ENCODE measurements at places on chromosomes 3 and 15. TPM values are rescaled to one million over a fixed set of nuclear protein-coding genes. Genes with fewer than 3 reads are reported as not detected.

DNA sequence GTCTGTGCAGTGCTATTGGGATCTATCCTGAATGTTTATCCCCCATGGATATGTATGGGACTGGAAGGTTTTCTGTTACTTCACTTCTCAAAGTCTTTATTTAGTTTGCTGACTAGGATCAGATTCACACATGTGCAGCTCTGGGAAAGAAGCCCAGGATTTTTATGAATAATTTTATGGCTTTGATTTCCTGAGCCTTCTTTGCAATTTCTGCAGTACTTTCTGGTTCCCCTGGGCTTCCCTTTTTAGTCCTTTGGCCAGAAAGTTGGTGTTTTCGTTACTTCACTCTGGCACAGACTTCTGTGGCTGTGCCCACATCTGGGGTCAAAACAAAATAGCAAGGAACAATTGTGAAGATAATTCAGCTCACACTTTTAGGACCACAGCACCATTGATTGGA is 721.0 kb downstream of the OTOL1 start:
- H3K27ac ChIP-seq = no peak overlapping the region
- H3K4me3 ChIP-seq = no peak overlapping the region
- H3K4me1 ChIP-seq = no peaks in the 10 kb centered on the region
- no peaks in the 10 kb centered on the region for H3K36me3 ChIP-seq
- no peaks in the 10 kb centered on the region for H3K27me3 ChIP-seq

DNA sequence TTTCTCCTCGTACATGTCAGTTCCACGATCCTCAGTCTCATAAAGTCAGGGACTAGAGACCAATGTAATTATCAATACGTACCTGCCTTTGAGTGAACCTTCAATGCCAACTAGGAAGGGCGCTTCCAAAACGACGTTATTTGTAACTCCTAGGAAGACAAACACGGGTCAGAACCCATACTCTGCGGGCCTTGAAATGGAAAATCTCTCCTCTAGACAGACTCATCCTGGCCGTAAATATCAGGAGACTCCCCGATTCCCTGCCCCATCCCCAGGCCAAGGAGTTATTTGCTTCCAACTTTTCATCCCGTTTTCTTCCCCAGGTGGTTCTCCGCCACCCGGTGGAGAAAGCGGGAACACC is 578 bp downstream of the OIP5 start:
- peak overlapping the region; percentile 75 for H3K27ac ChIP-seq
- no peaks in the 10 kb centered on the region for H3K27me3 ChIP-seq
- no peaks in the 10 kb centered on the region for H3K36me3 ChIP-seq
- DNase-seq = no peak
- H3K4me3 ChIP-seq = peak overlapping the region; percentile 90
- peaks cover 9% of the 10 kb centered on the region for H3K4me1 ChIP-seq

Gene KIF15
- total RNA-seq = 0.78 TPM

Gene HRG
- total RNA-seq = not detected

Gene ST3GAL6
- total RNA-seq = 8.0 TPM

GRCh38 chr3:174206607-174207192 is 652.4 kb upstream of the NAALADL2 start:
- no peak overlapping the region for H3K4me3 ChIP-seq
- no peaks in the 10 kb centered on the region for H3K4me1 ChIP-seq
- no peaks in the 10 kb centered on the region for H3K36me3 ChIP-seq
- H3K27me3 ChIP-seq = no peaks in the 10 kb centered on the region
- H3K27ac ChIP-seq = no peak overlapping the region

Gene PLSCR5
- total RNA-seq = not detected

GRCh38 chr3:158103887-158104327 is 2.3 kb downstream of the SHOX2 start:
- H3K4me3 ChIP-seq = no peak overlapping the region
- no peak overlapping the region for H3K27ac ChIP-seq
- DNase-seq = no peak
- peaks cover 67% of the 10 kb centered on the region for H3K27me3 ChIP-seq
- H3K4me1 ChIP-seq = peaks cover 33% of the 10 kb centered on the region

DNA sequence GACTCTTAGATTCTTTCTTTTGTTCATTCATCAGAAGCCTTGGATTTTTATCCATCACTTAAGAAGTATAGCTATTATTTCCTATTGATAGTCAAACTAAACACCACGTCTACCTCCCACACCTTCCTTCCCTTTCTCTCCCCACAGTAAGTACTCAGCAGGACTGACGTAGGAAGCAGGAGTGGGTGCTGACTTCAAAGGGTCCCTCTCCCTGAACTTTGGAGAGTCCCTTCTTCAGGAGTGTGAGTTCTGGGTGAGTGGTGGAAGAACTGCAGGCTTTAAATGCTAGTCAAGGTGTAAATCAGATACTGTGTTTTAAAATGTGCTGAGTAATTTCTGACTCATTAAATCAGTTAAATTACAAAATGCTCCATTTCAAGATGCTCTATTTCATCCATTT is 126.5 kb upstream of the BFSP2 start:
- H3K27me3 ChIP-seq = no peaks in the 10 kb centered on the region
- no peaks in the 10 kb centered on the region for H3K36me3 ChIP-seq
- H3K4me3 ChIP-seq = no peak overlapping the region
- no peak overlapping the region for H3K27ac ChIP-seq

DNA sequence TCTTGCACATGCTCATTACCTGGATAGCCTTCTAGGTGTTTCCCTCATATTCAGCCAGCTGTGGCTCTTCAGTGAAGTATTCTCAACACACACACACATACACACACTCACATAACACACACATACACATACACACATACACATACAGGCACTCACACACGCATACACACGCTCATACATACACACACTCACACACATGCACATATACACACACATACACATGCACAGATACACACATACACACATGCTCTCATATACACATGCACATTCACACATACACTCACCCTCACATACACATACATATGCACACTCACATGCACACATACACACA is 41.2 kb downstream of the GRK7 start:
- H3K27me3 ChIP-seq = no peaks in the 10 kb centered on the region
- no peaks in the 10 kb centered on the region for H3K36me3 ChIP-seq
- H3K4me3 ChIP-seq = no peak overlapping the region
- H3K27ac ChIP-seq = no peak overlapping the region

Gene IL20RB
- not detected for total RNA-seq

DNA sequence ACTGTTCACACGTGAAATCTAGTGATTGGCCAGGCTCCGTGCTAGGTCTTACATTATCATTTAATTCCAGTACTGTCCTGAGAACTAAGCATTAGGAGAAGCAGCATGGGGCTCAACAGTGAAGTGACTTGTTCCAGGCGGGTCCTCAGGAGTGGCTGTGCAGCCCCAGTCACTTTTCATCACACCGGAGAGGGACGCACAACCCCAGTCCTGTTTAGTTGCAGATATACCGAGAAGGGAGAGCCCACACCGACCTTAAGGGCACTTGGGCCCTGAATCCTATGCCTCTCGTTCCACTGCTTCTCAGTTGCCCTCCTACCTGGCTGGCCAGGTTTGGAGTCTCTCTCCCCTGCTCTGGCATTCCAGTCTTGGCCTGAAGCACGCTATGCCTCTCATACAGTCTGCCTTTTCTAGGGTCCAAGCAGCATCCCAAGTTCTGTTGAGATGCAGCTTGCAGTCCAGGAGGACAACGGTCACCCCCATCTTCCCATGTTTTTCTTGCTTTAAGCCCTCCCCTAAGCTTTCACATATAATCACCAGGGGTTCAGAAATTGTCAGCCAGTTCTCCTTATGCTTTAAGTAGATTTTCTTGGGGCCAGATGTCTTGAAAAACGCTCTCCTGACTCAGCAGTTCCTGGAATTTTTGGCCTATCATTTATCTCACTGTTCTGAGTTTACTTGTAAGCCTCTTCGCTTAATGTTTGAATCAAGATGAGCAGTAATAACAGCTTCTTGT is 10.1 kb downstream of the FAM131A start:
- H3K4me1 ChIP-seq = peaks cover 33% of the 10 kb centered on the region
- no peak for DNase-seq
- H3K27ac ChIP-seq = no peak overlapping the region
- H3K36me3 ChIP-seq = no peaks in the 10 kb centered on the region
- H3K4me3 ChIP-seq = no peak overlapping the region

DNA sequence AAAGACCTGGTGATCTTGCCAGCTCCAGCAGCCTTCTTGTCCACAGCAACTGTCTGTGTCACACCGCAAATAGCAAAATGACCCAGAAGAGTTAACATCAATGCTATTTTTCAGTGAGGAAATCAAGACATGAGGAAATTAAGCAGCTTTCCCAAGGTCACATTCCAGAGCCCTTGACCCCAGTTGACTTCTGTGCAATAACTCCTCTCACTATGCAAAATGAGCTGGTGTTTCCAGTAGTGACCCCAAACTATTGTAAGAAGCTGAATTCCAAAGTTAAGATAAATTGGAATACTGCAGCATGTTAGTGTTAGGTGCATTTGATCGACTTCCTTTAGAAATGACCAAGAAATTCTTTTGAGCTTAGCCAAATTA is 172.8 kb upstream of the SNTN start:
- no peaks in the 10 kb centered on the region for H3K27me3 ChIP-seq
- H3K4me3 ChIP-seq = no peak overlapping the region
- H3K4me1 ChIP-seq = no peaks in the 10 kb centered on the region
- H3K27ac ChIP-seq = no peak overlapping the region
- DNase-seq = no peak
- H3K36me3 ChIP-seq = no peaks in the 10 kb centered on the region

Gene ITIH3
- not detected for total RNA-seq
